ENCODE measurements at places on chromosomes 11 and 22.

GRCh38 chr22:40547729-40548143, 88.8 kb downstream of the MRTFA start:
- no peak for DNase-seq

GRCh38 chr11:330694-331357, 10.2 kb upstream of the IFITM3 start:
- DNase-seq = no peak

DNA sequence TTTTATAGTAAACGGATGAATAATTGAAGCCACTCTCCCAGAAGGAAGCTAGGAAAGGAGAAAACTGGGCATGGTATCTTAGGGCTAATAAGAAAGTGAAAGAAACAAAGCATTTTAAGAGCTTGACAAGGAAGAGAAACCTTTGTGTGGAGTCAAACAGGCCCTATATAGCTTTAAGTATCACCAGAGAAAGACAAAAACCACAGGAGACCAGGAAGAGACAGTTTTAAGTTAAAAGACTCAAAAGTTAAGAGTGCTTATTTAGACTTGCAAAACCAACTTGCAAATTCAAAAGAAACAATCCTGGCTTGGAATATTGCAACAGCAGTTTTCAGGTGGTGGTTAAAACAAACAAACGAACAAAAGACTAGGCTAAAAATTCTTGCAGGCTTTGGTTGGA, 3.4 kb downstream of the PAK1 start:
- no peak for DNase-seq

- no peak for DNase-seq
Observed at GRCh38 chr22:46410291-46410808, 74.8 kb downstream of the TRMU start.

DNA sequence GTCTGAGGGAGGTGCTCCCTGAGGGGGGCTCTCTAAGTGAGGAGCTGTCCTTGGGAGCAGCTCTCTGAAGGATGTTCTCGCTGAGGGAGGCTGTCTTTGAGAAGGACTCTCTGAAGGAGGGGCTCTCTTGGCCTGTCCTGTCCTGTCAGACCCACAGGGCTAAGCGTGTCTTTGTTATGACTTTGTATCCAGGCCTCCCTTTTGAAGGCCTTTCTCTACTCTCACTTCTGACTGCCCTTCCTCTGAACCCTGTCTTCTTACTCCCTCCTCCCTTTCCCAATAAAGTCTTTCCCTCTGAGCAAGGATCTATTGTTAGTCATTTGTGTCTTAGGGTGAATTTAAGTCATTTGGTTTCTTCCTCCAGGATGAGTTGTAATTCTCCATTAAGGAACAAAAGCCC, 330.1 kb upstream of the PLET1 start:
- DNase-seq = no peak

Measured in GM12891 (cell line).